ENCODE measurements at places on chromosomes 11 and 22.

DNA sequence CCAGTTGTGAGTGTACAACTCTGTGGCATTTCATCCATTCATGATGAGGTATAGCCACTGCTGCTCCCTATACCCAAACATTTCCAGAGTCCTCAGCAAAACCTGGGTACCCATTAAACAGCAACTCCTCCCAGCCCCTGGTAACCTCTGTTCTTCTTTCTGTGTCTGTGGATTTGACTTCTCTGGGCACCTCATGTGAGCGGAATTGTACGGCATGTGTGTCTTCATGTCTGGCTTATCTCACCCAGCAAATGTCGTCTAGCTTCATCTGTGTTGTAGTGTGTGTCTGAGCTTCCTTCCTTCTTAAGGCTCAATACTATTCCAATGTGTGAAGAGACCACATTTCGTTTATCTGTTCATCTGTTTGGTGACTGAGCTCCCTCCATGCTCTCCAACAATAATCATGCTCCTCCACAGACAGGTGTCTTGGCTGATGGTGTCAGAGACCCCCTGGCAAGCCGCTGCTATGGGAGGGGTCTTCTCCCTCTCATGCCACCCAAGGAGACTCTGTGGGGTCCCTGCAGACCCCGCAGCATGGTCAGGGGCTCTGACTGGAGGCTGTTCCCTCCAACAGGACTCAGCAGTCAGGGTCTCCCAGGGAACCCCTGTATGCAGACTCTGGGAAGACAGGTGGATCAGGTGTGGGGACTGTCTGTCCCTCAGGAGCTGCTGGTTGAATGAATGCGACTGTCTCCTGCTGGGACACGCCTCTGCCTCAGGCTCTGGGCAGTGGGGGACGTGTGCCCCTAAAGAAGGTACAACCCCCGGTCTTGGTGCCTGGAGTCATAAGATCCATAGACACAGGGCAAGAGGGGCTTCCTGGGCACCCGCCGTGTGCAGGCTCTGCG, 52.7 kb downstream of the SMIM38 start:
- DNase-seq = no peak

GRCh38 chr22:42160830-42161696, 30.5 kb upstream of the CYP2D6 start:
- DNase-seq = no peak

GRCh38 chr11:9014826-9015225, 11.0 kb upstream of the NRIP3 start:
- DNase-seq = no peak

- no peak for DNase-seq
Observed at GRCh38 chr22:37638391-37639069, 939 bp upstream of the SH3BP1 start.

DNA sequence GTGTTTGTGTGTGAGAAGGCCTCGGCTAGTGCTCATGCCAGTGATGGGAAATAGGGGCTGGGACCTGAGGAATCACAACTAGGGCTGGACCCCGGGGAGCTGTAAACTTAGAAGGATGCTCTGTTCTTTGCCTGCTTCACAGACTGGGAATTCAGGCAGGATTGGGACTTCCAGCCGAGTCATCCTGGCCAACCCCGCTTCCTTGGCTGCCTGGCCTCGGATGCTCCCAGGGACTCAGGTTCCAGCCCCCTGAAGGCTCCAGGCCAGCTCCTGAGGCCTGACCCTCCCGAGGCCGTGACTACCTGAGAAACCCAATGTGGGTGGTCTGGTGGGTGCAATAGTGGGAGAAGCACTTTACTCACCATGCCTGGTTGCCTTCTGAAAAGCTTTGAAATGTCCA, 44.7 kb downstream of the IRAG1 start:
- DNase-seq = no peak

DNA sequence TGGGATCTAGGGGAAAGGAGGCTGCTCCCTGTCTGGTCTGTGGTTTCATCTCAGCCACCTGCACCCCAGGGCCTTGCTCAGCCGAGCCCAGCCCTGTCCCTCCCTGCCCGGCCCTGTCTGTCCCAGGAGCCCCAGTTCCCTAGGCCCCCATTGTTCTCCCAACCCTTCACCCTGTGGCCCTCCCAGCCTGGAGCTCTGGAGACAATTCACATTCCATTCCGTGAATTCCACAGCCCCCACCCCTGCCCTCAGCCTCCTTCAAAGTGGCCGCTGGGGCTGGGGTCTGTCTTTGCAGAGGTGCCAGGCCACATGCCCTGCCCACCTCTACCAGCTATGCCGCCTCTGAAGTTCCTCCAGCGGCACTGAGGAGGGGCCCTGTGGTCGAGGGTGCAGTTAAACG, 77.9 kb upstream of the WNT11 start:
- no peak for DNase-seq

- DNase-seq = no peak
Observed at GRCh38 chr11:77040401-77040777, 6.2 kb downstream of the B3GNT6 start.

DNA sequence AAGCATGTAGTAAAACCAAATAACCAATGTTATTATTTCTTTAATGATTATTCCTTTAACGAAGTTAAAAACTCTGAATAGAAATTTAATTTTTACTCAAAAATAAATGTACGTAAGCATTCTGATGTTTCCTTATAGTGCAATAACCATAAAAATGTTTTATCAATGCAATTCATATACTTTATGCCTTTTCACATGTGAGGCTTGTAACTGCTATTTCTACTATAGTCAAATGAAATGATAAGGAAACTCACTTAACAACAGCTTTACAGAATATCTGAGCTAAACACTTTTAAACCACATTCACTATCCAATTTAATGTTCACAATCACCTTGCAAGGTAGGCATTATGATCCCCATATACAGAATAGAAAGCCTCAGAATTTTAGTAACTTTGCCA, 17.4 kb downstream of the BTBD10 start:
- no peak for DNase-seq
